ENCODE measurements at places on chromosomes 2 and 18.
A peak's percentile ranks its signal among the peaks of the same experiment; 100 is the strongest.

GRCh38 chr2:154532763-154533162, 165.7 kb upstream of the KCNJ3 start:
- no peaks in the 10 kb centered on the region for H3K36me3 ChIP-seq
- no peaks in the 10 kb centered on the region for H3K27me3 ChIP-seq
- H3K27ac ChIP-seq, result no peak overlapping the region
- no peak overlapping the region for H3K4me3 ChIP-seq
- H3K4me1 ChIP-seq, result no peaks in the 10 kb centered on the region

- no peaks in the 10 kb centered on the region for H3K4me1 ChIP-seq
- peaks cover 50% of the 10 kb centered on the region for H3K27me3 ChIP-seq
- no peak overlapping the region for H3K4me3 ChIP-seq
- H3K36me3 ChIP-seq, result peaks cover 4% of the 10 kb centered on the region
Measured at GRCh38 chr2:236505648-236506047, 64.0 kb upstream of the ACKR3 start.

DNA sequence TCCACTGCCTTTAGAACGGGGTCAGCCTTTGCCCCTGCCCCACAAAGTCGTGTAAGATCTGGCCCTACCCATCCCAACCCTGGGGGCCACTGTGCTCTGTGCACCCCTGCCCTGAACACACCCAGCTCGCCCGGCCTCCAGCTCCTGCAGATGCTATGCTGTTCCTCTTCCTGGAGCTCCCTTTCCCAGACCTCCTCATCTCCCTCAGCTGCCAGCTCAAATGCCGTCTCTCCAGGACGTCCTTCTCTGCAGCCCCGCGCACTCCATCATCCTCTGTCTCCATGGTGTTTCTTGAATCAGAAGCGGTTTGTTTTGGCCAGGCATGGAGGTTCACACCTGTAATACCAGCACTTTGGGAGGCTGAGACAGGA, 94.1 kb downstream of the SH3BP4 start:
- no peak for ATAC-seq
- peaks cover 48% of the 10 kb centered on the region for H3K4me1 ChIP-seq
- peaks cover under 1% of the 10 kb centered on the region for H3K36me3 ChIP-seq
- no peaks in the 10 kb centered on the region for H3K27me3 ChIP-seq
- H3K27ac ChIP-seq, result peak overlapping the region; percentile 94

GRCh38 chr2:118089139-118089800, 999 bp downstream of the INSIG2 start:
- no peaks in the 10 kb centered on the region for H3K27me3 ChIP-seq
- ATAC-seq, result no peak
- peak overlapping the region; percentile 87 for H3K4me3 ChIP-seq

DNA sequence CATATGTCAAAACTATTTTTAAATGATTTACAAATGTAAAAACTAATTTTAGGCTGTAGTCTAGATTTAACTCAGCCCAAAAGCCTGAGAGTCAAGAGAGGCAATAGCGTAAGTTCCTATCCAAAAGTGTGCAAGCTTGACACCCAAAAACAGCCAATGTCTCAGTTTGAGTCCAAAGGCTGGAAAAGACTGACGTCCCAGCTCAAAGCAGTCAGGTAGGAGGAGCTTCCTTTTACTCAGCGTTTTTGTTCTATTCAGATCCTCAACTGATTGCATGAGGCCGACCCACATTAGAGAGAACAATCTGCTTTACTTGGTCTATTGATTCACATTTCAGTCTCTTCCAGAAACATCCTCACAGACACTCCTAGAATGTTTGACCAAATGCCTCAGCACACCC, 51.8 kb downstream of the MYL12B start:
- H3K27me3 ChIP-seq, result no peaks in the 10 kb centered on the region
- H3K4me1 ChIP-seq, result no peaks in the 10 kb centered on the region
- H3K36me3 ChIP-seq, result peaks cover 5% of the 10 kb centered on the region
- H3K4me3 ChIP-seq, result no peak overlapping the region

DNA sequence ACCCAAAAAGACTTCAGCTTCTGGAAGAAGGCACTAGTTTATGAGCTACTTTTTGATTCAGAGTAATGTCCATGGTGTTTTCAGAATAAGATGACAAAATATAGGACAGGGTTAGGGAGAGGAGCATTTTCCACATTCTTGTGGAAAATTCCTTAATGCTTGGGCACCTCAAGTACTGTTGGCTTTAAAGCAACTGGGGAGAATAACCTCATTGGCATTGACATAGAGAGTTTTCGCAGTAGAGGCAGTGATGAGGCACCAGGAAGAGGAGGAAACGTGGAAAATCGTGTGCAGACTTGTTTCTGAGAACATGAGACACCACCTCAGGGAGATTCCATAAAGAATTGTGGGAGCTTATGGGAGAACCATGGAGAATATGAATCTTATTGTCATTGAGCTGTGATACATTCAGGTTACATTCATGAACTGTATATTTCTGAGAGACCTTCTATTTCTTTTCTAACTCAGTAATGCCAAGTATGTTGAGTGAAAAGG, 929.0 kb upstream of the NRXN1 start:
- H3K4me3 ChIP-seq, result no peak overlapping the region
- no peak overlapping the region for H3K27ac ChIP-seq
- H3K27me3 ChIP-seq, result no peaks in the 10 kb centered on the region
- no peaks in the 10 kb centered on the region for H3K4me1 ChIP-seq
- no peaks in the 10 kb centered on the region for H3K36me3 ChIP-seq

GRCh38 chr2:182949572-182950189, 83.2 kb upstream of the FRZB start:
- no peak overlapping the region for H3K4me3 ChIP-seq
- no peaks in the 10 kb centered on the region for H3K27me3 ChIP-seq
- no peak overlapping the region for H3K27ac ChIP-seq
- no peak for ATAC-seq

DNA sequence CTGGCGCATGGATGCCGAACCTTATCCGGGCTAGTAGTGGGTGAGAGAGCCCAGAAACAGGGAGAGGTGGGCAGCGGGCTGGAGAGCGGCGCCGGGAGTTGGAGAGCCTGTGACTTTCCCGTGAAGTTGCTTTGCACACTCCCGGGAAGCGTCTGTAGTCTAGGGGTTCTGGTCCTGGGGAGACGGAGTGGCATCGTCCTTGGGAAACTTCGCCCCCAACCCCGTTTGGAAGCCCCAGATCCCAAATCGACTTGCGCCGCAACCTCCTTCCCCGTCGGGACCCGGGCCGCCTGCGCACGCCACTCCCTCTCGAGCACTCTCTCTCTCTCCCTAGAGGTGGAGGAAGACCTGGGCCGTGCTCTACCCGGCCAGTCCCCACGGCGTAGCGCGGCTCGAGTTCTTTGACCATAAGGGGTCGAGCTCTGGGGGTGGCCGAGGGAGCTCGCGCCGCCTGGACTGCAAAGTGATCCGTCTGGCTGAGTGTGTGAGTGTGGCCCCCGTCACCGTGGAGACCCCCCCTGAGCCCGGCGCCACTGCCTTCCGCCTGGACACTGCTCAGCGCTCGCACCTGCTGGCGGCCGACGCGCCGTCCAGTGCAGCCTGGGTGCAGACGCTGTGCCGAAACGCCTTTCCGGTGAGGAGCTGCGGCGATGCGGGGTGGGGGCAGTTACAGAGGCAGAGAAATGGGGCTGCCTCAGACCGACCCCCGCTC, 456 bp downstream of the DOK1 start:
- peaks cover 46% of the 10 kb centered on the region for H3K4me1 ChIP-seq
- peak; percentile 74 for ATAC-seq
- peaks cover 5% of the 10 kb centered on the region for H3K27me3 ChIP-seq
- peaks cover 8% of the 10 kb centered on the region for H3K36me3 ChIP-seq

GRCh38 chr18:22233266-22233665, 63.9 kb downstream of the GATA6 start:
- H3K27ac ChIP-seq, result no peak overlapping the region
- ATAC-seq, result no peak
- H3K4me3 ChIP-seq, result no peak overlapping the region
- H3K4me1 ChIP-seq, result no peaks in the 10 kb centered on the region

DNA sequence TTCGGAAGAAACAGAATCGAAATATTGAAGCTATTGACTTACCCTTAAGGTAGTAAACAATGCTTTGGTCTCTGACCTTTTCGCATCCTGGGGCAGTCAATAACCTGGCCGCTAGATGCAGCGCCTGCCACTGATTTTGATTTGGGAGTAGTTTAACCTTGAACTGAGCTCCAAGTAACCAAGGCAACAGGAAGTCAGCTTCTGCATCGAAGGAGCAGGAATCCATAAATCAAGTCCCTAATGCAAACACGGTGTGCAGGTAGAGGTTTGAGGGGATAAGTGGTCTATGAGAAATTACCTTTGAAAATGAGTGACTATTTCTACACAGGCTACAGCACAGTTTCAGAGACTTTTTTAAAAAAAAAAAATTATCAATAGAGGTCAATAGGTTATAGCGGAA, 353.5 kb downstream of the SETBP1 start:
- ATAC-seq, result no peak
- H3K27me3 ChIP-seq, result no peaks in the 10 kb centered on the region
- H3K27ac ChIP-seq, result no peak overlapping the region
- H3K4me1 ChIP-seq, result peaks cover 13% of the 10 kb centered on the region
- peaks cover 44% of the 10 kb centered on the region for H3K36me3 ChIP-seq

GRCh38 chr2:54065411-54065810, 50.0 kb upstream of the ACYP2 start:
- H3K36me3 ChIP-seq, result peaks cover 7% of the 10 kb centered on the region
- peaks cover 21% of the 10 kb centered on the region for H3K4me1 ChIP-seq
- no peak for ATAC-seq
- no peak overlapping the region for H3K27ac ChIP-seq
- H3K27me3 ChIP-seq, result no peaks in the 10 kb centered on the region

DNA sequence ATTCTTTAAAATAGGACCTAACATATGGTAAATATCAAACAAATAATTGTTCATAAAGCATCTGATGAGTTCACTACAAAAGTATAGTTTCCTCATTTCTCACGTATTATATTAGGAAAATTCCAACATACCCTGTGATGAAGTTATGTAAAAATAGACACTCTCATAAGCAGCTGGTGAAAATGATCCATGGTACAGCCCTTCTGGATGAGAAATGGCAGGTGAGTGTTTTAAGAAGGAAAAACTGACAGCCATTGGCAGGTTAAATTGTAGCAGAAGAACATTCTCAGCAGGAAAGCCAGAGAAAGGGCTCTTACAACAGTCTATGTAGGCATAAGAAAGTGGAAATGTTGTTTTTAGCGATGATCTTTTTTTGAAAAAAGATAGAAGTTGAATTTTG, 706.5 kb upstream of the FSHR start:
- no peak overlapping the region for H3K27ac ChIP-seq
- no peaks in the 10 kb centered on the region for H3K27me3 ChIP-seq
- H3K36me3 ChIP-seq, result no peaks in the 10 kb centered on the region

- no peaks in the 10 kb centered on the region for H3K27me3 ChIP-seq
- ATAC-seq, result no peak
- H3K4me3 ChIP-seq, result no peak overlapping the region
- H3K27ac ChIP-seq, result no peak overlapping the region
- peaks cover 8% of the 10 kb centered on the region for H3K36me3 ChIP-seq
Measured at GRCh38 chr2:174108579-174108978, 139.8 kb downstream of the OLA1 start.

DNA sequence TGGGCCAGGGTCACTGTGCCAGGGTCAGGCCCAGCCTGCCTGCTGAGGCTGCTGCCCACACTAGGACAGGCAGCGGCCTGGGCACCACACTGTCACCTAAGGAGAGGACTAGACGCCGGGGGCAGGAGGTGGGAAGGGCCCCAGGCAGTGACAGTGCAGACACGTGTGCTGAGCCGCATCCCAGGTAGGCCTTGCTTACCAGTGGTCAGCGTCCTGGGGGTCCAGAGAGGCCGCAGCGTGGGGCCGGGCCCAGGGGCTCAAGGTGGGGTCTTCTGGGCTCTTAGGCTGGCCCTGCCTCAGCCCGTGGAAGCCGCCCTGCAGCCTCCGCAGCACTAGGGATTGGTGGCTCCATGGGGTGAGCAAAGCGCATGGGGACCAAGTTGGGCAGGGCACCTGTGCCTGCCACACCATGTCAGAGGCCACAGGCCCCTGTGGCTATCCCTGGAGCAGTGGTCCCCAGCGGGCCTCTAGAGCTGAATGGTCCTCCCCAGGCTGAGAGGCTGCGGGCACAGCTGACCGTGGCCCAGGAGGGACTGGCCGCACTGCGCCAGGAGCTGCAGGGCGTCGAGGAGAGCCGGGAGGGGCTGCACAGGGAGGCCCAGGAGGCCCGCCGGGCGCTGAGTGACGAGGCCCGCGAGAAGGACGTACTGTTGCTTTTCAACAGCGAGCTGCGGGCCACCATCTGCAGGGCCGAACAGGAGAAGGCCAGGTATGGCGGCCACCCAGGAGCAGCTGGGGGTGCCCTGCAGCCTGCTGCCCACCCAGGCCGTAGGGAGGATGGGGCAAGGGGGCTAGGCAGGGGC, 35.2 kb upstream of the SNED1 start:
- no peaks in the 10 kb centered on the region for H3K4me1 ChIP-seq
- no peak overlapping the region for H3K4me3 ChIP-seq

DNA sequence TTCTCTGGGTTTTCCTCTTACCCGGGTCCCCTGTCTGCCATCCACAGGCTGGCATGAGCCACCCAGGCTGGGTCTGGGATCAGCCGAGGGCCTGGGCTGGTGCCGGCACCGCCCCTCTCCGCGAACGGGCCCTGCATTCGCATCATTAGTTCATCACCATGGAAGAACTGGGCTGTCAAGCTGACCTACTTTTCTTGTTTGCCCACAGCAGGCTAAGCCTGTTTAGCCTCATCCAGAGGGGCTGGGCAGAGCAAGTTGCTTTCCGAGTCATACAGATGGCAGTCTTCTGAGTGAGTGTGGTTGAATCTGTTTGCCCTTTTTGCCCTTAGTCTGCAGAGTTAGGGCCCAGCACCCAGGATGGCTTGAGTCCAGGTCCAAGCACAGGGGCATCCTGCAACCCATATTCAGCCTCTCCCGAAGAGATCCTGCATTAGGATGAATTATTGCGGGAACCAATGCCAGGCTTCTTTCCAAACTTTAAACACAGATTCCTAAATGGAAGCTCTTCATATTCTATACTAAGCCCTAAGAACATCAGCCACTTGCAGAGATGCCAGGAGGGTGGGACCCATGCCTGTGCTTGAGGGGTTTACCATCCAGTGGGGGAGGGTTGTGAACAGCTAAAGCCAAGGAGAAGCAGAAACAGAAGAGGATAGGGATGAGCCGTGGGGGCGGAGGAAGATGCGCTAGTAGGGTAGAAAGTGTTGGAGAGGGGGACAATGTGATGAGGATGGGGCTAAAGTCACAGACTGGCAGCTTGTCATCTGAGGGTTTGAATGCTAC, 68.0 kb downstream of the NPAS2 start:
- H3K27me3 ChIP-seq, result peaks cover 24% of the 10 kb centered on the region
- H3K4me3 ChIP-seq, result no peak overlapping the region
- H3K27ac ChIP-seq, result no peak overlapping the region

GRCh38 chr18:35415511-35416073, 38.5 kb upstream of the ZNF396 start:
- peaks cover 54% of the 10 kb centered on the region for H3K4me1 ChIP-seq
- H3K27ac ChIP-seq, result peak overlapping the region; percentile 95
- no peaks in the 10 kb centered on the region for H3K27me3 ChIP-seq
- H3K4me3 ChIP-seq, result peak overlapping the region; percentile 68
- H3K36me3 ChIP-seq, result peaks cover 19% of the 10 kb centered on the region

- no peak overlapping the region for H3K27ac ChIP-seq
- no peaks in the 10 kb centered on the region for H3K36me3 ChIP-seq
- no peak overlapping the region for H3K4me3 ChIP-seq
- H3K4me1 ChIP-seq, result peaks cover 7% of the 10 kb centered on the region
- ATAC-seq, result peak; percentile 67
Measured at GRCh38 chr18:21179590-21180220, 62.3 kb upstream of the GREB1L start.

- no peak overlapping the region for H3K27ac ChIP-seq
- no peak for ATAC-seq
- peaks cover 35% of the 10 kb centered on the region for H3K27me3 ChIP-seq
- no peaks in the 10 kb centered on the region for H3K4me1 ChIP-seq
- H3K36me3 ChIP-seq, result no peaks in the 10 kb centered on the region
Measured at GRCh38 chr2:120760446-120761135, 24.9 kb downstream of the GLI2 start.

- H3K4me1 ChIP-seq, result no peaks in the 10 kb centered on the region
- no peak for ATAC-seq
- no peaks in the 10 kb centered on the region for H3K36me3 ChIP-seq
- no peaks in the 10 kb centered on the region for H3K27me3 ChIP-seq
- no peak overlapping the region for H3K4me3 ChIP-seq
Measured at GRCh38 chr2:147525819-147526489, 318.9 kb upstream of the ACVR2A start.
